ENCODE measurements at places on chromosomes 5 and 9.

- no peak for DNase-seq
These were observed 32.3 kb upstream of the ZNF462 start for GRCh38 chr9:106830527-106831150.

GRCh38 chr9:99363509-99363908, 141.4 kb downstream of the SEC61B start:
- no peak for DNase-seq

DNA sequence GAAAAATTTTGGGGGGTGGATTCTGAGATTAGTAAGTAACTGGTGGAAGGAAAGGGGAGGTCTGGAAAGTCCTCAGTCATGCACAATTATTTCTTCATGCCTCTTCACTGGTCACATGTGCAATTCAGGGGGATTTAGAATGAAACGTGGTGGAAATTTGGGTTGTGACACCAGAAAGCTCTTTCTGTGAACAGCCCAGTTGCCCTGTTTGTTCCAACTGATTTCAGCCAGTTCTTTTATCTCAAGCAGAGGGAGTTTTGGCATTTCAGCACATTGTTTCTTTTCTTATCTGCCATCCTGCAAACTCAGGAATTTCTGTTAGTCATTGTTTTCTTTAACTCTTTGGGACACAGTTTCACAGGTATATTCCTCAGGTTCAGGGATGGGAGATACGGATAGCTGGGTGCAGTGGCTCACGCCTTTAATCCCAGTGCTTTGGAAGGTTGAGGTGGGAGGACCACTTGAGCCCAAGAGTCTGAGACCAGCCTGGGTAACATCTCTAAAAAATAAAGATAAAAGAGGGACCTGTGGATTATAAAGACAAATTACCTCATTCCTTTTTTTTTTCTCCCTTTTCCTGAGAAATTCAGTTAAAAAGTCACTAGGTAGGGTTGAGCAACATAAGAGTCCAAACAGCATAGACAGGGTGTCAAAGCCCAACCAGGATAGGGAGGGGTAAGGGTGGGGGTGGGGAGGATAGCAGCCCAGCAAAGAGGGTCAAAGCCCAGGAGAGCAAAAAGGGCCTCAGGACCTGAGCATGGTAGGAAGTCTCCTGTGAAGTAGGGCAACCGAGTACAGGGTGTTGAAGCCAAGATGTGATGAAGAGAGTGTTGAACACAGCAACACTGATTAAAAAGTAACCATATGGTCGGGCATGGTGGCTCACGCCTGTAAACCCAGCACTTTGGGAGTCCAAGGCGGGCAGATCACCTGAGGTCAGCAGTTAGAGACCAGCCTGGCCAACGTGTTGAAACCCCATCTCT, 5.4 kb upstream of the B4GALT1 start:
- DNase-seq, result no peak

DNA sequence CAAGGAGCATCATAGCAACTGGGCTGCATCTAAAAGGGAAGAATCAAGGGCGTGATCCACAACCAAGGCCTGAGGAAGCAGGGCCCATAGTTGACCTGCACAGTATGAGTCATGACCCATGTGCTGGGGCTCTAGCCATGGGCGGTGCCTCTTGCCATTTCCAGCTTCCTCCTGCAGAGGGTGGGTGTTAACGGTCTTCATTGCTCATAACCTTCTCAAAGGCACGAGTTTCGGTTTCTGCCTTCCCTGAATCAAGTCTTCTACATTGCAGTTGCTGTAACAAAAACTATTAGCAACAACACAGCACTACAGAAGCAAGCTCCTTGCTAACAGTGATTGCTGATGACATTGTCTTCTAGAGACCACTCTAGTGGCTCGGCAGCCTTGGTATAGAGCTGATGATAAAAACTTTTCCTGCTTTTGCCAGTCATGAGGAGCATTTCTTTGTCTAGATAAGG, 66.9 kb downstream of the CTSL start:
- no peak for DNase-seq

- peak; percentile 9 for DNase-seq
These were observed 334.4 kb downstream of the CWC27 start for GRCh38 chr5:65102976-65103711.

DNA sequence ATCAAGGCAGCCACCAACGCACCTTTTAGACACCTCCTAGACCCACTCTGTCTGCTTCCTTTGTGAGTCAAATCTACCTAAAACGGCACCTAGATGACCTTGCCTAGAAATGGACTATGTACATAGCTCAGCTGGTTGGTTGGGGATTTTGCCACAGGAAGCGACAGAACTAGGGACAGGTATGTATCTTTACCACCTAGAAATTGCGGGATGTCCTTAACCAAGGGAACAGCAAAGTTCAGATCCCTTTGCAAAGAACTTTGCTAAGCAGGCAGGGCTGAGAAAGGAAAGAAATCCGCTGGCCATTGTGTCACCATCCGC, 2.0 kb upstream of the ENC1 start:
- DNase-seq, result no peak

- DNase-seq, result no peak
These were observed 43.9 kb upstream of the ALDOB start for GRCh38 chr9:101479338-101480030.

- no peak for DNase-seq
These were observed 54.6 kb upstream of the MAP3K1 start for GRCh38 chr5:56760723-56761122.

DNA sequence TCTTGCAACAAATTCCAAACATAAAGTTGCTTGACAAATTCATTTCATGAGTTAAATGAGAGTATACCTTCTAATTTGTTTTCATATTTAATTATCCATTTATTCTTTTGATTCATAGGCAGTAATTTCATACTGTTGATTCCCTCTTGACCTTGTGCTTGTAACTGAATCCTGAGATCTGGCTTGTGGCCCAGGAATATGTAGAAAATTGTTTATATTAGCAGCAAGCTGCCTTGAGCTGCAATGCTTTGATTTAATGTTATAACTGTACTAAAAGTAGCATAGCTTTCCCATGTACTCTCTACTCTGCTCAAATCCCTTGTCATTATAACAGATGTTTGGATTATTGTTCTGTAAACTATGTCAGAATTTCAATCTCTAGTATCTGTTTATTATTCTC, 780.7 kb downstream of the NR2F1-AS1 start:
- peak; percentile 85 for DNase-seq

DNA sequence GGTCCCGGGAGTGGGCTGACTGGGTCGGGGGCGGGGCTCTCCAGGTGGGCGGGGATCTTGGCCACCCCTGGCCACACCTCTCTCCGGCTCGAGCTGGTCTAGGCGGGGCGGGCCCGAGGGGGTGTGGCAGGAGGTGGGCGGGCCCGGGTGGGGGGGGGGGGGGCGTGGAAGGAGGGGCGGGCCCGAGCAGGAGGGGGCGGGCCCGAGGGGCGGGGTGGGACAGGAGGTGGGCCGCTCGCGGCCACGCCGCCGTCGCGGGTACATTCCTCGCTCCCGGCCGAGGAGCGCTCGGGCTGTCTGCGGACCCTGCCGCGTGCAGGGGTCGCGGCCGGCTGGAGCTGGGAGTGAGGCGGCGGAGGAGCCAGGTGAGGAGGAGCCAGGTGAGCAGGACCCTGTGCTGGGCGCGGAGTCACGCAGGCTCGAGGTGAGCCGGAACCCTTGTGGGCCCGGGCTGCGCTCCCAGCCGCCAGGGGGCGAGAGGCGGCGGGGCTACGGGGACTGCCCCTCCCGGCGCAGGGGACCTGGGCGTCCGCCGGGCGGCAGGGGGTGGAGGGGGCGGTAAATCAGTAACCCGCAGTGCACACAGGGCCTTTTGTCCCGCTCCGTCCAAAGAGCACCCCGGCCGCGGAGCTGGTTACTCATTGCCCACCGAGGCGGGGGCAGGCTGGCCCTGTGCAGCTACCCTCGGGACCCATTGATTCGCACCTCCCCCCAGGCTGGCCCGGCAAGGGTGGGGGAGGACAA, at the start of gene FGFR4:
FGFR4 (plus strand) TSS at position 262 of the 744 bp plus-strand sequence. CDS start 2,688 bp downstream, outside the sequence.
- DNase-seq, result peak; percentile 38
